Right ventricle myocardium inferior (tissue), 1 donor: ENCODE measurements at places on chromosomes 3 and 15. TPM values are rescaled to one million over a fixed set of nuclear protein-coding genes. Genes with fewer than 3 reads are reported as not detected.

The EPHB3 gene
- total RNA-seq, result 1.6 TPM

The CPLX3 gene
- 2.8 TPM for total RNA-seq

GRCh38 chr3:99808163-99808794, 9.4 kb upstream of the CMSS1 start:
- no peak for DNase-seq

DNA sequence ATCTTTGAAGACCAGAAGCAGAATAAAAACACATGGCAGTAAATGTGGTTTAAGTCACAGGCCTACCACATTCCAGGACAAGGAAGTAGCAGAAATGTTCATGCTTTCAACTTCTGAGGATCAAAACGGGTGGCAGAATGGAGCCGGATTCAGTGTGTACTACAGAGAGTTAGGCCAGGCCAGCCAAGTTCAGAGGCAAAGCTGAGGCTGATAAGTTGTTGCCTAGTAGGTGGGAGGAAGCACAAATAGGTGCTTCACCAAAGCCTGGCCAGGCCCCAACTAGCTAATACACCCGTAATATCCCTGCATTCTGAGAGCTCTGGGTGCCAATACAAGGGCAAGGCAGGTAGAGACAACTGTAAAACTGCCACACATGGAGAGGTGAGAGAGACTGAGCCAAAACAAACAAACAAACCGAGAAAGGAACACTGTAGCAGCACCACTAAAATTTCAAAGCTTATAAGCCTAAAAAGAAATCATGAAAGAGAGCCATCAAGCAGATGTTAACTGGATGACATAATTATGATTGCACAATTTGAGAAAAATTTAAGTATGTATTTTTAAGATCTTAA, 156.4 kb upstream of the CBLB start:
- DNase-seq, result peak; percentile 68

GRCh38 chr15:63163217-63163616, 5.9 kb upstream of the RPS27L start:
- no peak for DNase-seq
